ENCODE measurements at places on chromosomes 11 and 22. TPM values are rescaled to one million over a fixed set of nuclear protein-coding genes. Genes with fewer than 3 reads are reported as not detected.

XKR3 gene
- total RNA-seq: not detected

GTSE1 gene
- 0.63 TPM for total RNA-seq

CD248 gene
- total RNA-seq: 23.5 TPM

C1QTNF5 gene
- total RNA-seq: 14.3 TPM

UBQLN3 gene
- 0.13 TPM for total RNA-seq

TIGD3 gene
- total RNA-seq: not detected

CTTN gene
- total RNA-seq: 257 TPM

TBX10 gene
- total RNA-seq: not detected
